ENCODE measurements at places on chromosomes 2 and 18.

- DNase-seq, result no peak
These were observed 22.4 kb upstream of the CCBE1 start for GRCh38 chr18:59719544-59720181.

DNA sequence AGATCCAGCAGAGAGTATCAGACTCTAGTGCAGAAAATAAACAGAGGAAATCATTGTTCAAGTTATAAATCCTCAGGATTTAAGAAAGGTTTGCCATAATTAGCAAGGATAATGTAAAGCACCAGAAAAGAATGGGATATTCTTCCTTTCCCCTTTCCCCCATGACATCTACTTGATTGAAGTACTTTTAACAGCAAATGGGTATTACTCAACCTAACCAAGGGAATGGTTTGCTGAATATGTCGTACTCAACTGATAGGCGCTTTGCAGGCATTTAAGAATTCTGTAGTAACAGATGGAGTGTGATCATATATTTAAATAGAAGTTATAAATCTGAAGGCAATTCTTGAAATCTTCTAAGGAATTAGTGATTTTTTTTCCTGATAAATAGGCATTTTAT is 2.7 kb downstream of the APCDD1 start:
- no peak for DNase-seq

GRCh38 chr2:128736689-128737545 is 418.2 kb upstream of the HS6ST1 start:
- peak; percentile 13 for DNase-seq

- no peak for DNase-seq
These were observed 19.3 kb downstream of the GPD2 start for GRCh38 chr2:156455361-156455975.

GRCh38 chr2:40654346-40654745 is 202.5 kb upstream of the SLC8A1 start:
- DNase-seq, result no peak

DNA sequence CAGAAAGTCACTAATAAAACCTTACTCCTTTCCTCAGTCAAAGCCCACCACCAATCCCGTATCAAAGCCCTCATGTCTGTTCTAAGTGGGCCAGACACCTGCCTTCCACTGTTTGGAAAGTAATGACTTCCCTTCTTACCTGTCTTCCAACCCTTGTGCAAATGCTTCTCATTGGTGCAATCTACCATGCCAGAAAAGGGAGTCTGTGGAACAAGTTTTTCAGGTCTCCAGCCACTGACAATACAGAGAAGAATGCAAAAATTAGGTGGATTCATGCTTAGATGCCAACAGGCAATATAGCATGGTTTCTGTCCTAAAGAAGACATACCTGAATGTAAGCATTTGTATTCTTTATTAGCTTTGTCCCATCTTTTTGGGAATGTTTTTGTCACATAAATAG is 1140.6 kb upstream of the LRRTM1 start:
- DNase-seq, result no peak

DNA sequence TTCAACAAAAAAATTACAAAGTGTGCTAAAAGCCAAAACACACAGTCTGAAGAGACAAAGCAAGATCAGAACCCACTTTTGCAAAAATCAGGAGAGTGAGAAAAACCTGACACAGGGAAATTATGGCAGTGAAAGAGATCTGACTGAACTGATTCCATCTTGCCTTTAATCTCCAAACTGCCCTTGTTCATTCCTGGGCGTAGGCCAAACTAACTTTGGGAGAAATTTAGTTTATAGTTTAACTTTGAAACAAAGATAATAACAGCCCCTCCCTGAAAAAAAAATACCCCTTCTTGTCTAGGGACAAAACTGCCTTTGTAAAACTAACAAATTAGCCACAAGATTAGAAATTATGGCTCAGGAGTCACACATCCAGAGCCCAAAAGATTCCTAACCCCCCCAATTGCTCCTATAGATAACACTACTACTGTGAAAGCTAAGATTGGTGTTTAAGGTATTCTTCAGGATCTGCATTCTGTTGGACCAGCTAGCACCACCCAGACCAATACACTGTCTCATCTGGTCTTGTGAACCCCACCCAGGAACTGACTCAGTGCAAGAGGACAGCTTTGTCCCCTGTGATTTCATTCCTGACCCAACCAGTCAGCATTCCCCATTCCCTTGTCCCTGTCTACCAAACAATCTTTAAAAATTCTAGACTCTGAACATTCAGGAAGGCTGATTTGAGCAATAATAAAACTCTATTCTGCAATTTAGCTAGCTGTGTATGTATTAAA is 226.1 kb upstream of the SH3BP4 start:
- peak; percentile 35 for DNase-seq

GRCh38 chr2:69300650-69301049 is 86.4 kb downstream of the GFPT1 start:
- no peak for DNase-seq

- DNase-seq, result no peak
These were observed 17.4 kb downstream of the HAT1 start for GRCh38 chr2:171939743-171940071.

GRCh38 chr2:143255899-143256298 is 126.7 kb downstream of the ARHGAP15 start:
- DNase-seq, result no peak

- DNase-seq, result no peak
These were observed 1.2 kb downstream of the ABCG8 start for GRCh38 chr2:43839776-43840564.

- DNase-seq, result no peak
These were observed 118.6 kb upstream of the GLI2 start for GRCh38 chr2:120617055-120617454.

- no peak for DNase-seq
These were observed 375.4 kb downstream of the DCC start for GRCh38 chr18:52715421-52715820.

- DNase-seq, result no peak
These were observed 64.7 kb downstream of the CCDC178 start for GRCh38 chr18:33375829-33376228.

GRCh38 chr18:49061239-49061990 is 110.7 kb upstream of the SMAD7 start:
- no peak for DNase-seq

- DNase-seq, result peak; percentile 27
These were observed 48.8 kb downstream of the ADNP2 start for GRCh38 chr18:80157708-80158343.

GRCh38 chr2:48444404-48444803 is 85.5 kb upstream of the STON1 start:
- no peak for DNase-seq

DNA sequence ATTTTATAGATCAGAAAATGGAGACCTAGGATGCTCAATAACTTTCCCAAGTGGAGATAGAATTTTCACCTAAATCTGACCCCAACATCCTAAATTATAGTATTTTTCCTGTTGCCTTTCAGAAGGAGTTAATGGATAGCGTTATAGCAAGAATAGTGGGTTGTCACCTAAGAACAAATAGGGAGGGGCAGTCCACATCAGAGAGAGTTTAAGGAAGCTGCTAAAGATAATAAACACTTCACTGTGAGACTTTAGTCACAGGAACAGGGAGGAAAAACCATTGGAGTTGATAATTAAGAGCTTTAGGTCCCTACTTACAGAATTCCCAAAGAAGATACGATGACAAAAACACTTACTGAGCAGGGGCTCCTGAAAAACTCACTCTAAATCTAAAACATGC is 229.4 kb downstream of the PDE11A start:
- no peak for DNase-seq

- peak; percentile 79 for DNase-seq
These were observed 901 bp downstream of the ICA1L start for GRCh38 chr2:202870431-202871299.

DNA sequence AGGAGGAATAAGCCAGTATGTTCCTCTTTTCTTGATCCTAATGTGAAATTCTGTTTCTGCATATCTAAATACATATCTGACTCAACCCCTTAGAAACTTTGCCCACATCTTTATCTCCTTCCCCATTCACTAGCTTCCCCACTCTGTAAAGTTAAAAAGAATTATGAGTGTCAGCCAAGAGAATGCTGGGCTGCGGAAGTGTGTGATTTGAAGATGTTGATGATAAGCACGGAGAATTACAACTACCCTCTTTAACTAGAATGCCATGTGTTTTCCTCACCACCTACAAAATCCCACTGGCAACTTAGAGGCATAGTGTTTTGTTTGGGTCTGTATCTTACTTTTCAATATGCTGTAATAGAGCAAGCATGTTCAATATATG is 490.4 kb upstream of the FANCL start:
- DNase-seq, result no peak

- DNase-seq, result no peak
These were observed 108.6 kb upstream of the ZEB2 start for GRCh38 chr2:144628566-144628965.

- no peak for DNase-seq
These were observed 196.4 kb downstream of the HRH4 start for GRCh38 chr18:24656551-24657443.

GRCh38 chr2:108354136-108354535 is 23.6 kb upstream of the SULT1C4 start:
- no peak for DNase-seq

GRCh38 chr2:208033701-208034502 is 8.6 kb upstream of the PLEKHM3 start:
- DNase-seq, result no peak

- peak; percentile 5 for DNase-seq
These were observed 455.4 kb upstream of the LRRTM4 start for GRCh38 chr2:77977471-77978063.

DNA sequence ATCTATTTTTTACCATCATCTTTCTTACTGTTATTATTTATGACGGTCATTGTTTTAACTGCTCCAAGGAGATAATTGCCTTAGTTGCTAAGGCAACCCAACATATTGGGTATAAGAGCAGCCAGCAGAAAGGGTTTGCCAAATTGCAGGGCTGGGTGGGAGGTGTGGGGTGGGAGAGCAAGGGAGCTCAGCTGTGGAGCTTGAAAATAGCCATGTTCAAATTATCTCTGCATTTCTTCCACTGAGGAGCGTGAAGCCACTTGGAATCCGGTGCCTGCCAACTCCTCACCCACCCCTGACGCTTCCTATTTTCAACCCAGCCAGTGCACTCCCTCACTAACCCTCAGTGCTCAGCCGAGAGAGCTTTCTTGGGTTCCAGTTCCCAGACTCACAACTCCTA is 60.8 kb downstream of the SETBP1 start:
- DNase-seq, result no peak

- DNase-seq, result no peak
These were observed 1.5 kb downstream of the MTHFD2 start for GRCh38 chr2:74199871-74200305.

GRCh38 chr18:54193786-54194185 is 30.7 kb downstream of the MBD2 start:
- no peak for DNase-seq

DNA sequence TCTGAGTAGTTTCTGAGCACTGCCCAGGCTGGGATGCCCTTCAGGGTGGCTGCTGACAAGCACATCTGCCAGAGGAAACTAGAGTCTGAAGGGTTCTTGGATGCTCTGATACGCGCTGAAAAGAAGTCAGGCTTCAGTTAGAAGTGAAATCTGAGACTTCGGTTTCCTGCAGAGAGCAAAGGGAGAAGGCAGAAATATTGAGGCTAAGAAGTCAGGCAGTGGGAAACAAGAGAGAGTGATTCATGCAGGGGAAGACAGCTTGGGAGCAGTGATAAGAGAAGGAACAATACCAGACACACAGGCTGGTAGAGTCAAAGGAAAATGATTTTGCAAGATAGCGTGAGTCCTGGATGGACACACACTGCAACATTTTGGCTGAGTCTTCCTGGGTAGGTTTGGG is 51.0 kb upstream of the BOD1L2 start:
- DNase-seq, result no peak

DNA sequence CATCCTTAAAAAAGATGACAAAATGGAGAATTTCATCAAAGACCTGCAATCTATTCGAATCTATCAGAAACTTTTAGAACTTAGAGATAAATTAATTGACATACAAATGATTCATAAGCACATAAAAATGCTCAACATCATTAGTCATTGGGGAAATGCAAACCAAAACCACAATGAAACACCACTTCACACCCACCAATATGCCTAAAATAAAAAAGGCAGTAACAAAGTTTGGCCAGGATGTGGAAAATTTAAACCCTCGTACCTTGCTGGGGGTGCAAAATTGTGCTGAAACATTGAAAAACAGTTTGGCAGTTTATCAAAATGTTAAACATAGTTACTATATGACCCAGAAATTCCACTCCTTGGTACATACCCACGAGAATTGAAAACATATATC is 11.5 kb upstream of the EIF2AK3 start:
- no peak for DNase-seq

GRCh38 chr2:120691410-120691809 is 44.3 kb upstream of the GLI2 start:
- no peak for DNase-seq

GRCh38 chr18:8816220-8816619 is 110.9 kb downstream of the MTCL1 start:
- DNase-seq, result no peak

DNA sequence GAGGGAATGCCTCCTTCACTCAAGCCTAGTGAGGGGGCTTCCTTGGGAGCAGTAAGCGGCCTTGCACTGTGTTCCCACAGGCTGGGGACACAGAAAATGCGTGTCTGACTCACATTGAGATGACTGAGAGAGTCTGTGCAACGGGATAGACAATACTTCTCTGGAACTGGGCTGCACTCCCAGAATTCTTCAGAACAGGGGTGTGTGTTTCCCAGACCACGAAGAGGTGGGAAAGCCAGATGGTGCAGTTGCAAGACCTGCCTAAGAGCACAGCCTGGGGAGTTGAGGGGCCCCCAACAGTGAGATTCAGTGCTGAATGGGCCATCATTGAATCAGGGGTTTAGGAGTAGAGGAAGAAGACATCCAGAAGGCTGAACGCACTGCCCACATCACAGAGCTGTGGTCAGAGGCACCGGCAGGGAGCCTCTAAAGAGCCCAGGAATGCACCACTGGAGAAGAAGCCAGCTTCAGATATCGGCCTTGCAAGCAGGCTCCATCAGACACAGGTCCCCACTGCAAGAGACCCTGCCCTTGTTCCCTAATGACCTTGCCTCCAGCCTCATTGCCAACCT is 36.6 kb upstream of the MRPL19 start:
- DNase-seq, result no peak

DNA sequence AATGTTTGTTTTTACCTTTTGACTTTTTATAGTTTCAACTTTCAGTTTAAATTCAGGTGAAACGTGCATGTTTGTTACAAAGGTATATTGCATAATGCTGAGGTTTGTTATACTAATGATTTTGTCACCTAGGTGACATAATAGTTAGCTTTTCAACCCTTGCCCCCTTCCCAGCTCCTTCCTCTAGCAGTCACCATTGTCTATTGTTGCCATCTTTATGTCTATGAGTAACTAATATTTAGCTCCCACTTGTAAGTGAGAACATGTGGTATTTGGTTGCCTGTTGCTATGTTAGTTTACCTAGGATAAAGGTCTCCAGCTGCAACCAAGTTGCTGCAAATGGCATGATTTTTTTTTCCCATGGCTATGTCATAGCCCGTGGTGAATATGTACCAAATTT is 322.3 kb upstream of the SETBP1 start:
- no peak for DNase-seq

GRCh38 chr18:12079491-12080237 is 14.0 kb upstream of the ANKRD62 start:
- no peak for DNase-seq

Measured in SW 1271 (cell line).